ENCODE measurements at places on chromosomes 2 and 18.

GRCh38 chr2:37827911-37828511, 97.1 kb upstream of the RMDN2 start:
- peak; percentile 50 for DNase-seq

GRCh38 chr2:126719833-126720351, 63.9 kb downstream of the GYPC start:
- DNase-seq: no peak

- peak; percentile 48 for DNase-seq
Measured at GRCh38 chr2:5693287-5694201, 1.4 kb downstream of the SOX11 start.

GRCh38 chr2:63035169-63035568, 15.5 kb upstream of the OTX1 start:
- no peak for DNase-seq

GRCh38 chr2:147499785-147500184, 345.0 kb upstream of the ACVR2A start:
- DNase-seq: no peak

DNA sequence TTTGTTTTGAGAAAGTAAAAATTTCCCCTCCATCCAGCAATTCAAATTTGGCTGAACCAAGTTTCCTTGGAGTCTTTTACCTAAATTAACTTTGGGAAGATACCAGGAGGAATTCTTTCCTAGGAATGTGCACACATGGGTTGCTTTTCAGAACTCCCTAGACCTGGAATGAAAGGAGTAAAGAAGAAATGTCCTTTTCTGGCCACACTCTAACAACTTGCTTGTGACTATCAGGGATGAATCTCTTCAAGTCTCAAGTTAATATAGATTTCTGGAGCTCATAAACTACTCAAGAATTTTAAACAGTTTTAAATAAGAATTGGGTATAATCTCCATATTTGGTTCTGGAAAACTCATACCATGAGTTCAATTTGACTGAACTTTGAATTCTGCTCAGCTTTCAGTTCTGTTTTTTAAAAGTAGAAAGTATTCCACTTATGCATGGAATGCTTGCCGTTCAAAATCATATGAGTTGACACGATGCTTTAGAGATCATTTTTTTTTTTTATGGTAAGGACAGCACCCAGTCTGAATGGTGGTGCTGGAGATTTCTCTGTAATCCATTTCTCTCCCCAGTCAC, 7.7 kb downstream of the RASGRP3 start:
- no peak for DNase-seq

DNA sequence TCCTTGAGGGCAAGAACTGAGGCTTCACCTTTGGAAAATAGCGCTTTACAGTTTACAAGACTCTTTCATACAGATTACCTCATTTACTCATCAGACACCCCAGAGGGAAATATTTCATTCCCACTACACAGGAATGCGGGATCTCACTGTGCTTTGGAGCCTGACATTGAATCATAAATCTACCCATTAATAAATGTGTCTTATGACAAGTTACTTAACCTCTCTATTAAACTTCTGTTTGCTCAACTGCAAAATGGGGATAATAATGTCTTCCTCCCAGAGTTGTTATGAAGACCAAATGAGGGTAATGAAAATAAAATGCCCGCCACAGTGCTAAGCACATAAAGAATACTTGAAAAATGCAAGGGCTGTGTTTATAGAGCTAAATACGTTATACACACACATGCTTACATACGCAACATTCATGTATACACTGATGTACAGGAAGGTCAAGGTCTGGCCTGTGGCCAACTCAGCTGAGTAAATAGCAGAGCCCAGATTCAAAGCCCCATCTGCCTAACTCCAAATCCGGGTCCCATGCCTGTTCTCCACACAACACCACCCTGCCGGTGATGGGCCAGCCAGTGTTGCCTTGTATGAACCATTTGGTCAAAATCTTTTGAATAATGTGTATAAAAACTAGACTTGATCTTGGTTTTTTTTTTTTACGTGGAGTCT, 77.8 kb upstream of the STPG4 start:
- DNase-seq: peak; percentile 87

DNA sequence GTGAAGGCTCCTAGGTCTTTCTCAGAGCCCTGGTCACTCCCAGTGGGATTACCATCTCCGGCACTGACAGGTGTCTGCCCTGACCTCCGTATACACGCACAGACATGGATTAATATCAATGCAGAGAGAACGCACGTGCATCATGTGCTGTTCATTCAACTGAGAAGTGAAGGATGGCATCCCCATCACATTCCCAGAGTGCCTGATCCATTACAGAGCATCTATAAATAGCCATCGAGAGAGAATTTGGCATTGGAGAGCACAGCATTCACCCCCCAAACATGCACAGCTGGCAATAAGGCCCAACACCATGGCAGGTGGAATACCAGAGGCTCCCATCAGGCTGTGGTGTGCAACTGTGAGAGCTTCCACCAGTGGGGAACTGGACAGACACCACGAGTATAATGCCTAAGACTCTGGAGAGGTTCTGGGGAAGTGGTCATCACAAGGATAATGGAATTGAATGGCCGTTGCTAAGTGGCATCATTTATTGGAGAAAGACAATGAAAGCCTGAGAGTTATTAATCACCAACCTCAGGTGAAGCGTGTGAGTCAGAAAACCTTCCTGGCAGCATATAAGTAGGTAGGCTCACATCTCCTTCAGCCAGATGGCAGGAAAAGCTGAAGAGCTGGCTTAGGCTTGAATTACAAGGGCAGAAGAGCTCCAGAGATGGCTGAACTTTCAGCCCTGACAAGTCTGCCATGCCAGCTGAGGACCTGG, 244.5 kb upstream of the ID2 start:
- peak; percentile 4 for DNase-seq

DNA sequence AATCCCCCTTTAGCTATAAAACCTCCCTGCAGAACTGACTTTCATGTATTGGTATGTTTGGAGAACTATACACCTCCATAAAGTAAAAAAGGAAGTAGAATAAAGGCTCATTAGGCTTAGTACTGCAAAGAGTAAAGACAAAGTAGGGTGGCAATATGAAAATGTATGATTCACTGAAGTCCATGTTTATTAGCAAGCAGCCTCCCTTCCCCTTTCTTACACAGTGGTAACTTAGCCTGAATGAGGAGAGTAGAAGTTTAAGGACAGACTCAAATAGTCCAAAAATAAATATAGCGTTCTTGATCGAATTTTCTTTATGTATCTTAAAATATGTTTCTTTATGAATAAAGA, 1.5 kb downstream of the ZNF804A start:
- no peak for DNase-seq

DNA sequence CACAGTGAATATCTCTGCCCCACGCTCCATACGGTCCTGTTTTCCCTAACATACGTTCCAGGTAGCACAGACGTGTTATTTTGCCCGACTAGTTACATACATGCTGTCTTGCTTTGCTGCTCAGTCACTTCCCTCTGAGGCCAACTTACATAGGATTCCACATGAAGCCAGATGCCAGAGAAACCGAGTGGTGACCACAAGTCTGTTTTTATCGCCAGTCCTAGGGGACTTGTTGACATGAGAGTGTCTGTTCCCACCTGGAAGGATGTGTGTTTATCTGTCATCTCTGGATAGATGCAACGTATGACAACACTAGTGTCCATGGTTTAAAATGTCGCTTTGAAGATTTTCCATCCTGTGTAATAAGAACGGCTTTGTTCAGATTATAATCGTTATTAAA, 32.6 kb downstream of the PMAIP1 start:
- no peak for DNase-seq

DNA sequence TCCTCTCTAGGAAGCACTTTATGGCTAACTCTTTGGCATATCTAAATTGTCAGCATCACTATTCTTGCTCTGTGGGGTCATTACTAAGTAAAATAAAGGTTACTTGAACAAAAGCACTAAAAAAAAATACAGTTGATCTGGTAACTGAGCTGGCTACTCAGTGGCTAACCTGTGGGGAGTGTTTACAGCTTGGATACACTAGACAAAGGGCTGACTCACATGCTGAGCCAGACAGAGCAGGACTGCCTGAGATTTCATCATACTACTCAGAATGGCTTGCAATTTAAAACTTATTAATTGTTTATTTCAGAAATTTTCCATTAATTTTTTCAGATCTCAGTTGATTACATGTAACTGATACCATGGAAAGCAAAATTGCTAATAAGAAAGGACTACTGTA, 1690.4 kb upstream of the SLC39A10 start:
- DNase-seq: peak; percentile 77

Data from NCI-H69 (cell line).